ENCODE measurements at places on chromosomes 5 and 9.

- DNase-seq: no peak
Measured at GRCh38 chr9:92754091-92754745, 10.4 kb downstream of the BICD2 start.

DNA sequence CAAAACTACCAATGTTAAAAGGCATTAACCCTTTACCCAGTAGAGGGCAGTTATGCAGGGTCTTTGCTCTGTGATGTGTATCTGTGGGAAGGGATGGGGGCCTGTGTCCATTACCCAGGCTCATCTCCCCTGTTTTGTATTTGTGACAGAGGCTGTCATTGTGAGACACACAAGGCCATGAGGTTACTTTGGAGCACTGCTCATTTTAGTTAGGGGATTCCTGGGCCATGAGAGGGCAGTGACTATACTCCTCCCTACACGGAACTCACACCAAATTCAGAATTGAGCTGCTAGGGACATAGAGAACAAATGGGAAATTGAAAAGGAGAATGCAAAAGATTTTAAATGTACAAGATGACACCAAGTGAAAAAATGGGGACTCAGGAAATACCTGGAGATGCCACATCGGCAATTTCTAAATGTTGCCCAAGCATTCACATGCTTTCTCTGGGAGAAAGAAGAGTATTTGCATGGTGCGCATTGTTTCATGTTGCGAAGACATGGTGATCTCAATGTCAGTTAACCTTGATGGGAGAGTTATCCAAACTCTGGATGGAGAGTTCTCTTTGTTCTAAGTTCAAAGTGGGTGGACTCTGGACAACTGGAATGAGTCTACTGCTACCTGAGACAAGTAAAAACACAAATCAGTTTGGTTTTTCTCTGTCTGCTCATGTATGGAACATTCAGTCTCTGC lies 32.5 kb downstream of the C9orf152 start:
- DNase-seq: no peak

DNA sequence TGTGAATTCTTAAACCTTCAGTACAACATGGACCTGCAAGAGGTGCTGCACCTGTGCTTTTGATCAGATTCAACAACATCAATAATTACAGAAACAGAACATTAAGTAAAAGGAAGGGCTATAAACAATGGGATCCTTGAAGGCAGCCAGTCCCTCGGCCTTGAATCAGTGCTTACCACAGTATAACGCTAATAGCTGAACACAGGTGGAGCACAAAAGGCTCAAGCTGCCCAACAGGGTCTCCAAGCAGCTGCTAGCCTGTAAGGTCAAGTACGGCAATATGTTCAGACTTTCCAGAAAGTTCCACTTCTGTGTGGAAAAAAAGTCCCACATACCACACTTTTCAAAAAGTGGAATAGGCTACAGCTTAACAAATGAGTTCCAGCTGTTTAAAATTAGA lies 61.9 kb upstream of the ITGA1 start:
- DNase-seq: no peak

DNA sequence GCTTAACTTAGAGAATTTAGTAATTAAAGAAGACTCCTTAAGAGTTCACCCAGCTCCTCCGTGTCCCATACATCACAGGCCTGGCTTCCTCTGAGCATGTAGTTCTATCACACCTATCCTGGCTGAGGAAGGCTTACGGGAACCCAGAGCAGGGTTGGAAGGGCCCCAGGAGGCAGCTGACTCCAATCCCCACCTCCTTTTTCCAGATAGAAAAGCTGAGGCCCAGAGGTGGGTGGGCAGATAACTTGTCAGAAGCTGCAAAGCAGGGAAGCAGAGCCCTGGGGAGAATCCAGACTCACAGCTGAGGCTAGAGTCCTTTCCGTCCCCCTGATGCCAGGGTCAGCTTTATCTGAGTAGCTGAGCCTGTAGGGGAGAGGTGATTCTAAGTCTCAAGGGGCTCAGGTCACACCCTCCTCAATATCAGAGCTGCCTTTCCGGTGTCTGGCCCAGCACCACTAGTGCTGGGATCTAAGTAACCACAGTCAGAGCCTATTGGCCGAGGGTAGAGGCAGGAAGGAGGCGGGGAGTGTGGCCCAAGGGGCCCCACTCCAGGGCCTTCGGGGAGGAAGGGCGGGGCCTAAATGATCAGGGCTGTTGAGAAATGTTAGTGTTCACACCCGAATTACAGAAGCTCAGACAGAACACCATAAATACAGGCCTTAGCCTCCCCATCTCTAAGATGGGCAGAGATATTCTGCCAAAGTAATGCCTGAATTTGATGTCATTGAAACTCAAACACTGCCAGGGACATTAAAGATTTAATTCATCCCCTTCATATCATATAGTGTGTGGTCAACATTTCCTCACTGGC lies 9.9 kb downstream of the CCDC69 start:
- no peak for DNase-seq

DNA sequence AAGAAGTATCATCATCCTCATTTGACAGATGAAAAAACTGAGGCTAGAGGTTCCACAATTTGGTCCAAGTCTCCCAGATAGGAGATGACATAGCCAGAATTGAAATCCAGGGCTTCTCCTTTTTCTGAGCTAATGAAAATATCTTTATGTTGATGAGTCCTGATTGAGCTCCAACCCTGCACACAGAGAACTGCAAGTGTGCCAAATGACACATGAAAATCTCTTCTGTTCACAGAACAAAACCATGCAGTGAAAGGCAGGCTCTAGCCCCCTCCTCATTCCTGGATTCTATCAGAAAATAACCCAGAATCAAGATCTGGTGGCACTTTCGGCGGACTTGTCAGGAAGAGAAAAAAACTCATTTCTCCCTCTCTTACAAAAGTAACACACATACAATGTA lies 124.0 kb downstream of the GLIS3 start:
- DNase-seq: no peak

- DNase-seq: no peak
Measured at GRCh38 chr5:177557041-177557647, 2.8 kb upstream of the FAM193B start.

DNA sequence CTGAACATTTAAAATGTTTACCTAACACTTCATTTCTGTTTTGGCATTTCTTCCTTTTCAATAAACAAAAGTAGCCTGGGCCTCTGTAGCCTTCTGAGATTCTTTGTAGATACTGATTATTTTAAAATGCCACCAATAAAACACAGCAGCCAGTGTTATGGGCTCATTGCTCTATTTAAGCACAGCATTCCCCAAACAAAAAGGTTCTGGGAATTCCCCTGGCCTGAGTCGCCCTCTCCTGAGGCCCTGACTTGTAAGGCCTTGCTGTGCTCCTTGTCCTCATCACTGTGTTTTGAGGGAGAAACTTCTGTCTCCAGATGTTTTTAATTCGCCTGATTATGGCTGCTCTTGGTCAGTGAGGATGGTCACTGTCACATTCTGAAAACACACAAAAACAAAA lies 33.0 kb upstream of the CTXN3 start:
- DNase-seq: no peak

- no peak for DNase-seq
Measured at GRCh38 chr9:26657958-26658357, 234.6 kb downstream of the CAAP1 start.

- DNase-seq: no peak
Measured at GRCh38 chr5:43110606-43111170, 10.0 kb upstream of the ZNF131 start.

Data from non-pigmented ciliary epithelial cell (primary cell).